ENCODE measurements at places on chromosomes 4 and X.
A peak's percentile ranks its signal among the peaks of the same experiment; 100 is the strongest.

DNA sequence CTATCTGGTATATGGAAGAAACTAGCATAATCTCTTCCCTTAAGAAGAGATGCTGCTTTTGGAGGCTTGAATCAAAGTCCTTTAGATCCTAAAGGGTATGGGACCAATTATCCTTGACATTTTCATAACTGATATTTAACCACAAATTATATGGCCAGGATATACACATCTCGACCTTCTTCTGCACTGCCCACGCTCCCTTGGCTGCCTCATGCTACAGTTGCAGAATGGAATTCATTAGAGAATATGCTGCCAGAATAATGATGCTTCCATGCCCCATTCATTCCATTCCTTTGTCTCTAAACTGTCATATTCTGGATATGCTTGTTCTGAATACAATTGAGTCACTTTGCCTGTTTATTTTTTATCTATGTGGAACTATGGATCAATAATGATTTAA, 157.1 kb upstream of the PACRGL start:
- no peak for DNase-seq

GRCh38 chr4:81495345-81495744, 23.6 kb upstream of the RASGEF1B start:
- DNase-seq: no peak

DNA sequence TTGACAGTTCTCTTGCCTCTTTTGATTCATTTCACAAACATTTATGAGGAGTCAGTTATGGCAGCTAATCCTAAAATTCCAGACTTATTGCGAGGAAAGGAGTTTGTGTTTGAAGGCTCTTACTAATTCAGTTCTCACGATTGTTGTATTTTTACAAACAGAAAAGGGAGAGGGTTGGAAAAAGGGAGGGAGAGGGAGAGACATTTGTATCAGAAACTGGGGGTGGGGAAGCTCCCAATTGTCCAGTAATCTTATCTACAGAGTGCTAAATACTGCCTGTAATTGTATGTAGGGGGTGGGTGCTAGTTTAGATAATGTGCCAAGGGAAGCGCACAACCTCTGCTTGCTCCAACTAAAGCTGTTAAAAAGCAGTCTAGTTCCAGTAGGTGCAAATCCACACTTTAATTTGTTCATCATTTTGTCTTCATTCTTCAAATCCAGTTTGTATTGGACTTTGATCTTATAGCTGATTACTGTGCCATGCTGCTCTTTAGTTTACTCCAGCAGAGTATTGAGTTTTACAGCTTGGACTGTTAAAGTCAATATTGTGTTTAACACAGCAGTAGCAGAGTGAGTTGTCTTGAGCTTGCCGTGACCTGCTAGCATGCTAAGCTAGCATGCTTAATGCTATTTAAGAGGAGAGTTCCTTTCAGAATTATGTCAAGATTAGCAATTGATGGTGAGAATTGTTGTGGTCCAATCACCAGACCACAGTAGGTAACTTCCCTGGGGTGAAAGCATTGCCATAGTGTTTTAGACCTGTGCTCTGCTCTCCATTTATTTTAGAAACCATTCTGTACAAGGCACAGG, 13.9 kb downstream of the FNIP2 start:
- peak; percentile 16 for DNase-seq

- DNase-seq: no peak
These were observed 39.8 kb upstream of the TCEAL2 start for GRCh38 chrX:102085706-102086105.

GRCh38 chrX:133812402-133812801, 173.0 kb downstream of the GPC3 start:
- DNase-seq: no peak

DNA sequence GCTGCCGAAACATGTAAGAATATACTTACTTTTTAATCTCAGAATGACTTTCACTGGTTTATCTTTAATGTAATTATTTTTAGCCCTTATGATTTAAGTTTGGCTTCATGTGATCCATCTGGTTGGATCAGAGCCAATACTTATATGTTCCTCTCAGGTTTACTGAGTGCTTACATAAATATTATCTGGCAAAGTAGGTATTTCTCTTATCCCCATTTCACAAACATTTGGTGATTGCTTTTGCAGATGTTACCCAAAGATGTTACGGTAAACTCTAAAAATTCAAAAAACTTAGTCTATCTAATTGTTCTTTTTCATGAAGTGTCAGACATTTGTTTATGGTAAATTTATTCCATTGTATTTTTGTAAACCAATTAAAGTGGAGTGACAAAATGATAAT, 115.0 kb upstream of the TLL1 start:
- DNase-seq: no peak

GRCh38 chr4:59698041-59698440, 1502.1 kb upstream of the ADGRL3 start:
- no peak for DNase-seq

All from AG08395 (cell line).